ENCODE measurements at places on chromosomes 5 and 9.

DNA sequence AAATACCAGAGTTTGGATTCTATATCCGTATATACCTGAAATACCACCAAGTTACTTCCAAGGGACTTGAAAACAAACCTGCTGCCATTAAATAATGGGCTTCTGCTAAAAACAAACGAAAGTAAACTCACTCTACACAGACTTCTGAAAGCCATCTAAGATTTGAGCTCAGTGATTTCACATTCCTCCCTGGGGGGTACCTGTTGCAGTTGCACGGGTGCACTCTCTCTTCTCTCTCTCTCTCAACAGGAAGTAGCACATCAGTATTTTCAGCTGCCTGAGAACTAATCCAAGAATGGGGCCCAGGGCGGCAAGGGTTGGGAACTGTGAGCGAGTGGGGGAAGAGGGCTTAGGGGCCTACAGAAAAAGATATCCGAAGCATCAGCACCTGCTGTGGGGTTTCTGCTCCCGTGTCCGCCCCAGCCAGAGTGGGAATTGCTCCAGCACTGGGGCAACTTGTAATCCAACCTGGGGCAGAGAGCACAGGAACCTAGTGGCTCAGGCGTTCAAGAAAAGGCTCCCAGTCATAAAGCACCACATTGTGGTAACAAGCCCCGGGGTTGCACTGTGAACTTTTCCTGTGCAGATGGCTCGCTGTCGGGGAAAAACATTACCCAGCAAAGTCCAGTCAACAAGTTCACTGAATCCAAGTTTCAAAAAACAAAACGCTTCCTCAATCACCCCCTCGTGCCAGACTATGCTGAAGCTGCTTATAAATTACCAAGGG is 99.8 kb downstream of the EFNA5 start:
- no peak for DNase-seq

DNA sequence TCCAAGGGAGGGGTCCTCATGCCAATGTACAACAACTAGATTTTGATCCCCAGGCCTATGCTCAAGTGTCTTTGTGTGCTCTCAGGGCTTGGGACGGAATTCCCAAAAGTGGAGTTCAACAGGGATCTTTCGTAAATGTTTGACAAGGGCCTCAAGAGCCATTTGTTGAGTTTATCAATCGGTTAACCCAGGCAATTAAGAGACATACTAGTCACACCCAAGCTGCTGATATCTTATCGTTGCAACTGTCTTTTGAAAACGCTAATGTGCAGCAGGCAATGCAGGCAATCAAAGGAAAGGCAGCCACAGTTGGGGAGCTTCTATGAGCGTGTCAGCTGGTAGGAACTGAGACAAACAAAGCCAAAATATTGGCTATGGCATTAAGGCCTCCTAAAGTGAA is 161.2 kb downstream of the CPLANE1 start:
- no peak for DNase-seq

DNA sequence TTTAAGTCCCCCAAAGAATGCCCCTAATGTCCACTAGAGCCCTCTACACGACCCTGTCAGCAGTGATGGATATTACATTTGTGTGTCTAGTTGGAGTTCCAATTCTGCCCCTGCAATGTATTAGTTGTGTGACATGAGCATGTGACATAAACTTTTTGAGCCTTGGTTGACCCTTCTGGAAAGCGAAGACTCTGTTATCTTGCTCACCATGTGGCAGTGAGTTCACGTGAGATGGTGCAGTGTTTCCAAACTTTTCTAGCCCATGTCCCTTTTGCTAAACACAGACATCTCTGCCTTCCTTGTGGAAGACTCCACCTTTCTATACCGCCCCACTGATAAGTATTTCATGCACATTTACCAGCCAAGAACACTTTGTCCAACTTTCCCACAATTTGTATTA is 87.0 kb upstream of the BOD1 start:
- DNase-seq, result no peak

GRCh38 chr5:139640421-139641115 is 7.6 kb upstream of the CXXC5 start:
- no peak for DNase-seq

GRCh38 chr5:109739741-109740728 is 50.3 kb downstream of the MAN2A1 start:
- no peak for DNase-seq

GRCh38 chr5:17989567-17990563 is 355.6 kb downstream of the TAF11L14 start:
- DNase-seq, result no peak

DNA sequence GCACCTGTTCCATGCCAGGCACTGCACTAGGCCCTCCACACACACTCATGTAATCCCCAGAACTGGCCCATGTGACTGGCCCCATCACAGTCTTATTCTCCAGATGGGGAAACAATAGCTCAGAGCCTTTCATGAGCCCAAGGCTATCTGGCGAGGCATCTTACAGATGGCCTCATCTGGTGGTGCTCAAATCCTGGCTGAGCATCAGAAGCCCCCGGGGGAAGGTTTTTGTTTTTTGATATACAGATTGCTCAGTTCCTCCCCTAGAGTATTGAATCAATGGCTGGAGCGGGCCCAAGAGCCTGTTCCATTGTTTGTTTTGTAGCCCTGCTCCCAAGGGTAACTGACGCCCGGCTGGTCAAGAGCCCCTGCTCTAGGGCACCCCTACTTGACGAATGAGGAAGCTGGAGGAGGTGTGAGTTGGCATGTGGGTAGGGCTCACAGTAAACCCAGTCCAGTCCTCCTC is 145.3 kb upstream of the RAPGEF1 start:
- DNase-seq, result peak; percentile 35

DNA sequence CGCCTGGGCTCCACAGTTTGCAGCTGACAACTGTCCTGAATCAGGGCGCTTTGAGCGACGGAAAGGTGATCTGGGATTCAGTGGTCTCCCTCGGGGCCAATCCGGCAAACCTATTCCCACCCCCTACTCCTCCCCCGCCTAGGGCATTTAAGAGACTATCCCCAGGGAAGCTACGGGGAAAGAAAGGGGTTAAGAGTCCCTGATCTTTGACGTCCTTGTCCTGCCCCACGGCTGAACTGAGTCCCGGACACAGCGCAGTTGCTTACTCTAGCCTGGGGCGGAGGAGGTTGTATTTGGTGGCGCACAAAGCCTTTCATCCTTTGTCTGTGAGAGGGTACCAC is 3.4 kb downstream of the RORB start:
- DNase-seq, result no peak

GRCh38 chr5:81226949-81227348 is 6.2 kb upstream of the CKMT2 start:
- no peak for DNase-seq

DNA sequence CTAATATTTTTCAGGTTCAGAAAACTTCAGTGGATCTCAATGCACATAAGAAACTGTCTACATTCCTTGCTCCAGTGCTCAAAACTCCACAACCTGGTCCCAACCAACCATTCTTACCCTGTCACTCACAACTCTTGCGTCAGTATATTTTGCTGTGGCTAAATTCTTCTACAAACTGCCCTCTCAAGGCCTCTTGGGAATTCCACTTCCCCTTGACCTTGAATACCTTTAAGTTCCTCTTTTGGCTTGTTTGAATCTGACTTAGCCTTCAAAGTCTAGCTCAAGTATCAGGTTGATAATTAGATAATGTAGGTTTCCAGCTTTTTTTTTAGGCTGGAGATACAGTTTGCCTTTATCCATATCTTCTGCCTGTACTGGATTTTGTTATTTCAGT is 128.3 kb downstream of the SLF1 start:
- DNase-seq, result no peak

DNA sequence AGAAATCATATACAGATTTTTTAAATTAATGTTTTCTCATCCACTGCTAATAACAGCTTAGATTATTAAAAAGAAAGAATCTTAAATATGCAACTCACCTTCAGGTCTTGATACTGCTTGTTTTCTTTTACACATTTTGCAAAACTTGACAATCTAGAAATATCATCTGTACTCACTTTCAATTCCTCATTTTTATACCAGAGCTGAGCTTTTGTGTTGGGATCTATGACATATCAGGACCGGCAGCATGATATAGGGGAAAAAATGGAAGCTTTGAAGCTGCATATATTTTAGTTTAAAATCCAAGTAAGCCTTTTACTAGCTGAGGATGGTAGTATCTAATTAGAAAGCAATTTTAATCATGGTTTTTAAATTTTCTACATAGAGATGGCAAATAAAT is 75.7 kb upstream of the SMARCA2 start:
- DNase-seq, result no peak

- no peak for DNase-seq
Observed at GRCh38 chr5:14213813-14214585, 70.9 kb downstream of the TRIO start.

GRCh38 chr9:121551985-121552753 is 52.5 kb upstream of the GGTA1 start:
- DNase-seq, result no peak

Measured in suprapubic skin (tissue), 4 donors.